Left renal cortex interstitium (tissue), 4 donors: ENCODE measurements at places on chromosomes 1 and 21. TPM values are rescaled to one million over a fixed set of nuclear protein-coding genes. Genes with fewer than 3 reads are reported as not detected.

SPOCD1 gene
- 0.62 TPM for polyA plus RNA-seq

SDE2 gene
- 19.2 TPM for polyA plus RNA-seq

KCNE2 gene
- 1.6 TPM for polyA plus RNA-seq

PPM1J gene
- polyA plus RNA-seq = 1.8 TPM

SCCPDH gene
- polyA plus RNA-seq = 53.1 TPM

RNF186 gene
- polyA plus RNA-seq = 0.46 TPM

CLEC20A gene
- 0.30 TPM for polyA plus RNA-seq

OR6K3 gene
- polyA plus RNA-seq = 0.08 TPM

APCS gene
- polyA plus RNA-seq = not detected

NAV1 gene
- 20.7 TPM for polyA plus RNA-seq

FCGR3A gene
- 1.6 TPM for polyA plus RNA-seq

C1orf94 gene
- polyA plus RNA-seq = not detected

PITHD1 gene
- polyA plus RNA-seq = 65.4 TPM

LRRC71 gene
- 0.33 TPM for polyA plus RNA-seq

ANGPTL7 gene
- 0.06 TPM for polyA plus RNA-seq

NBPF19 gene
- 19.1 TPM for polyA plus RNA-seq

AJAP1 gene
- polyA plus RNA-seq = 1.0 TPM

ITGB2 gene
- 21.6 TPM for polyA plus RNA-seq

CACNA1S gene
- 0.41 TPM for polyA plus RNA-seq

BTBD8 gene
- 9.4 TPM for polyA plus RNA-seq
